ENCODE measurements at places on chromosomes 6 and 20.

- no peak for DNase-seq
These were observed 12.8 kb downstream of the RBCK1 start for GRCh38 chr20:420721-421574.

- no peak for DNase-seq
These were observed 80.8 kb downstream of the SCAF8 start for GRCh38 chr6:154814063-154814462.

DNA sequence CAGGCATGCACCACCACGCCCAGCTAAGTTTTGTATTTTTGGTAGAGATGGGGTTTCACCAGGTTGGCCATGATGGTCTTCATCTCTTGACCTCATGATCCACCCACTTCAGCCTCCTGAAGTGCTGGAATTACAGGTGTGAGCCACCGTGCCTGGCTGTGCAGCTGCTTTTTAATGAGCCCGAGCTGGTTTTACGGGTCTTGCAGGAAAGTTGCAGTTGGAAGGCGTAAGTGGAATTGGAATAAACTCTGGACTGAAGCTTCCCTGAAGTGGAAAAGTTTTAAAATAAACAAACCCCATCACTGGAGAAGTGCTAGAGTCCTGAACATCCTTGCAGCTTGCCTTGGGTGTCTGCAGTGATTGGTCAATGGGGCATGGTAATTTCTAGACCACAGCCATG lies 40.4 kb downstream of the KIF25 start:
- no peak for DNase-seq

DNA sequence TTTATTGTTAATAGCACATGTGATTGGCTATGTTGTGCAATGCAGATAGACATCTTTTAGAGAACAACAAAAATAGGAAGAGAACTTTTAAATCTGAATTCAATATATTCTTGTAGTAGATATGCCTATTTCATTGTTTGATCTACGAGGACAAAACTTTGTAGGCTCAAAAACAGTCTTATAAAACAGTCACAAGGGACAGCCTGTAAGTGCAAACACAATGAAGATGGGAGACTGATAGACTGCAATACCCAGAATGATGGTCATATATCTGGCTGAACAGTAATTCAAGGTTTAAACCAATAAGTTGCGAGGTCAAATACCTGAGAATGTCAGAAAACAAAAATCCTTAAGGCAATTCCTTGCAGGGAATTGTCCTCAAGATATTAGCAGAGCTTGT lies 1342.9 kb upstream of the ADGRB3 start:
- no peak for DNase-seq
